ENCODE measurements at places on chromosomes 16 and 17.

DNA sequence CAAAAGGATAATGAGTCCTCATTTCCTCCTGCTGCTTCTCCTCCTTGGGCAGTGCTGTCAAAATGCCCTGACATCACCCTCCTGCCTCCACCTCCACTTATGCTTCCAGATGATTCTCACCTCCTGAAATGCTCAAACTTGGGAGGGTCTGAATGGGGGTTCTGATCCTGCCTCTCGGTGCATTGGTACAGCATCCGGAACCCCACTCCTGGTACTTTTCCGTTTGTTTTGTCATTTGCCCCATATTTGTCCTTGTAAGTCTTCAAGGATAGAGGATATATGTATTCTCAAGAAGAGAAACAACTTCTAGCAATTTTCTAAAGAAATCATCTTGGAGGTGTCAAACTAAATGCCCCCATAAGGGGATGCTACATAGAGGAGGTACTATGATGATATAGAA lies 148.3 kb downstream of the SHISA9 start:
- DNase-seq, result no peak

GRCh38 chr17:62966426-62967204 lies 580 bp downstream of the TANC2 start:
- no peak for DNase-seq

GRCh38 chr16:714079-714478 lies 839 bp upstream of the METRN start:
- DNase-seq, result no peak

GRCh38 chr16:51876934-51877333 lies 670.0 kb downstream of the TOX3 start:
- no peak for DNase-seq

DNA sequence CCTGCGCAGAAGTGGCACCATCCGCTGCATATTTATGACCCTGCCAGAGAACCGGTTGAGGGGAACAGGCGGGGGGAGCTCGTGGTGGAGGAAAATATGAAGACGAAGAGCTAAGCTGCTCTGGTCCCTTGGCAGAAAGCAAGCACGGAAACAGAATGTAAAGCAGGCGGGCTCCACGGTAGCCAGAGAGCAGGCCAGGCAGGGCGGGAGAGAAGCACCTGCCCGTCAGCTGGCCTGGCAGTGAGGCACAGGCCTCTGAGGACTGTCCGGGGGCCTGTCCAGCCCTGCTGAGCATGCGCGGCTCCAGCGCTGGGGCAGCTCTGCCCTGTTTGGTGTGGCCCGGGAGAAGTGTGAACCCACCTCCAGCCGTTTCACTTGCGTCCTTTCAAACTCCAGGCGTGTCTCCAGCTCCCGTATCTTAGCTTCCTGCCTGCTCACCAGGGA lies 46.7 kb downstream of the PIPOX start:
- DNase-seq, result no peak

DNA sequence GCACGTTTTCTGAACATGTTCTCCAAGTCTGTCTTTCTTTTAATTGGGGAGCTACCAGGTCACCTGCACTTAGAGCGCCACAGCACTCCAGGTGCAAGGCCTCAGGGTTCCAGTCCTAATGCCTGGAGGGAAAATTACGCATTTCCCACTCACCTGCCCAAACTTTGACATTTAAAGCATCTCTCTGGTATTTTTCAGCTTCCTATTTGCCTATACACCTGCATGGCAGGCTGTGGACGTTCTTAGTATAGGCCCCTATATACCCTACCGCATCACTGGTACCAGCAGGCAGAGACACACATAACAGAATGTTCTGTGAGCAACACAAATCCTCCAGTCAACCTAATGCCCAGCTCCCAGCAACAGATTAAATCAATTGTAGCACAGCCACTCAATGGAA lies 213.3 kb downstream of the MRTFB start:
- no peak for DNase-seq

DNA sequence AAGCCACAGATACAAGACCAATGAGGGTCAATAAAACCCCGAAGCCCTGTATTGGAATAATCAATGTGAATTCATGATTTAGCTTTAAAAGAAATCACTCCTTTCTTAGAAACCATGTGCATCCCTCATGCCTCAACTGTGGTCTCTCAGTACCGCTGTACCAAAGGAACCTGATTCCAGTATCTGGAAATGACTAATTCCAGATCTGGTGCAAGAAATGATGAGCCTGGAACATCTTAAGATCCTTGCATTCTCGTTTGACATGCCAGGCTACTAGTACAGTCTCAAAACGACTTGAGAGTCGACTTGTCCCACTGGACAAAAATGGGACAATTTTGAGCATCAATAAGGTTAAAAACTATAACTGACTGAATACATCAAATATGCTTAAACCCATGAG lies 21.2 kb downstream of the USP31 start:
- DNase-seq, result no peak

DNA sequence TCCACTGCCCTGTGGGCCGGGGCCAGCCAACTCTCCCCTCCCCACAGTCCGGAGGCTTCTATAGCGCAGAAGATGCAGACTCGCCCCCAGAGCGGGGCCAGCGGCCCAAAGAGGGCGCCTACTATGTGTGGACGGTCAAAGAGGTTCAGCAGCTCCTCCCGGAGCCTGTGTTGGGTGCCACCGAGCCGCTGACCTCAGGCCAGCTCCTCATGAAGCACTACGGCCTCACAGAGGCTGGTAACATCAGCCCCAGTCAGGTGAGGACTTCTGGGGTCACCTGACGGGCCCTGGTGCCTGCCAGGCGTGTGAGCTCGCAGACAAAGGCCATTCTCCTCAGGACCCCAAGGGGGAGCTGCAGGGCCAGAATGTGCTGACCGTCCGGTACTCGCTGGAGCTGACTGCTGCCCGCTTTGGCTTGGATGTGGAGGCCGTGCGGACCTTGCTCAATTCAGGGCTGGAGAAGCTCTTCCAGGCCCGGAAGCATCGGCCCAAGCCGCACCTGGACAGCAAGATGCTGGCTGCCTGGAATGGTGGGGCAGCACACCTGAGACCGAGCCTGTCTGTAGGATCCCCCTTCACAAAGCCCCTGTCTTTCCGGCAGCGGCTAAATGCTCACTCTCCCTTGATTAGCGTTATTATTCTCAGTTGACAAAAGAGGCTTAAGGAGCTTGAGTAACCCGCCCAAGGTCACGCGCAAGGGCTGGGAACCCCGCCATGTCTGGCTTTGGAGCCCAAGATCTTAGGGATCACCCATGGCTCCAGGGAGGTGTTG lies 3.9 kb downstream of the SPATA20 start:
- peak; percentile 4 for DNase-seq

DNA sequence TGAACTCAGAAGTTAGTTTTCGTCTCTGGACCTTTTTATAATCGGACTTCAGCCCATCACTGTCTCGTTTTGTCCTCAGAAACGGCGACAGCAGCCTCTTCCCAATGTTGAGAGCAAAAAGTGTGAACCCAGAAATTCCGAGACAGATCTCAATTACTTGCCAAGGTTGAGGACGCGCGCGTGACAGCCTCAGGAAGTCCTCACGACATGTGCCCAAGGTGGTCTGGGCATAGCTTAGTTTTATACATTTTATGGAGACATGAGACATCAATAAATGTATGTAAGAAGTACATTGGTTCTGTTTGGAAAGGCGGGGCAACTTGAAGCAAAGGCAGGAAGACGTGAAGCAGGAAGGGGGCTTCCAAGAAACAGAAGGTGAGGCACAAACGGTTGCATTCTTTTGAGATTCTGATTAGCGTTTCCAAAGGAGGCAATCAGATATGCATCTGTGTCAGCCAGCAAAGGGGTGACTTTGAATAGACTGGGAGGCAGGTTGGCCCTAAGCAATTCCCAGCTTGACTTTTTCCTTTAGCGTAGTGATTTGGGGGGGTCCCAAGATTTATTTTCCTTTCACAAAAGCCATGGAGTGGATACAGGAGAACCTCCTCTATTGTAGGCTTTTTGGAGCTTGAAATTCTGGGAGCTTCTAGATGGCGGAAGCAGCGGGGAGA lies 583 bp upstream of the ZNF747 start:
- peak; percentile 64 for DNase-seq

- DNase-seq, result no peak
Measured at GRCh38 chr17:67052720-67053437, 8.5 kb downstream of the CACNG1 start.

- DNase-seq, result no peak
Measured at GRCh38 chr16:61940611-61941010, 95.6 kb downstream of the CDH8 start.

DNA sequence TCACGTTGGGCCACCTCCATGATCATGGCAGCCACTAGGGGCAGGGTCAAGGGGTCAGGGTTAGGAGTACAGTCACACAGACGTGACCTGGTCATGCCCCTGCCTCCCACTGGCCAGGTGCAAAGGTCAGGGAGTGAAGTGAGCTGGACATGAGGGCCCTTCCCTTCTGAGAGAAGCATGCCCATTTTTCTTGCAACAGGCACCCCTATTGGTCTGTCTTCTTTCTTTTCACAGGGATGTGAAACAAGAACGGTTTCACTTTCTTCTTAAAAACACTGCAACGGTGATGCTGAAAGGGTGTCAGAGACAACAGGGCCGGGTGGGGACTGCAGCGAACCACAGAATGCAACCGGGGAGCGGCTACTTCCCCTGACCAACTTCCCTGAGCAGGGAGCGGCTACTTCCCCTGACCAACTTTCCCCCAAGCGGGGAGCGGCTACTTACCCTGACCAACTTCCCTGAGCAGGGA lies 52.1 kb upstream of the DOC2B start:
- DNase-seq, result peak; percentile 72

GRCh38 chr17:9309216-9309615 lies 266.4 kb downstream of the STX8 start:
- no peak for DNase-seq

Measured in MV-4-11 (cell line).